ENCODE measurements at places on chromosomes 4 and X.

DNA sequence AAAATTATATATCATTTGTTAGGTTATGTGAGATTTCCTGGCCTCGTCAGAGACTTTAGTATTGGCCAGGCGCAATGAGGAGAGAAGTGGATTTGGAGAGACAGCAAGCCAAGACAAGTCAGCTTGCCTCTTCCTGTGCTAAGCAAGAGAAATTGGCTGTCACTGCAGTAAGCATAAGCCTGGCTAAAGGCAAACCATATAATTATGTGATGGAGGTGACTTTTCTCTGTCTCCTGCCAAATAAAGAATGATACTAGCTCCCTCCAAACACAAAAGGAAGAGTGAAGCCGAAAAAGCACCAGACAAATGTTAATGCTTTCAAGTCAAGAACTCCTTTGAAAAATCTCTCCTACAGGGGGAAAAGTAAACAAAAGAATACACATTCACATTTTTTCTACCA, 2246.0 kb downstream of the ARAP2 start:
- no peaks in the 10 kb centered on the region for H3K27me3 ChIP-seq
- no peak overlapping the region for H3K27ac ChIP-seq
- DNase-seq, result no peak
- H3K36me3 ChIP-seq, result no peaks in the 10 kb centered on the region
- H3K4me3 ChIP-seq, result no peak overlapping the region

DNA sequence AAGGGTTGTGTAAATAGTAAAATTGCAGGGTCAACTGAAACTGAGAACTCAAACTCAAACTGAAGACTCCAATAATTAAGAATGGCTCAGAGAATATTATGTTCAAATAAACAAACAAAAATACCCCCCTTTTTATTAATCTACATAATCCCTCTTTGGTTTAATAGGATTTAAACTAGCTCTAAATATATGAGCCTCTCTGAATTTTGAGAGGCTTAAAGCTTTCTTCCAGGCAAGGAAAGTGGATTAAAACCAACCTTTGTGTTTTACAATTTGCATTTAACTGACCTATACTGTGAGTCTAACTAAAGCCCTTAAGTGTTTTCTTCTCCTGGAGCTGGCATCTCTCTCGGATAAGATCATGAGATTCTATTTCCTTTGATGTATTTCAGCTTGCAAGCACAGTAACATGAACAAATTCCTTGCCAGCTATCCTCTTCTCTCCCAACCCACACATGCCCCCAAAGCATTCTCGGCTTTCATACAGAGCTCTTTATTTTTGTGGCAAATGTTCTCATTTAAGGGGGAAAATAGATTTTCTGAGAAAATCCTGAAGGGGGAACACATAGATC, 1310.8 kb upstream of the AGA start:
- no peaks in the 10 kb centered on the region for H3K4me1 ChIP-seq
- H3K27me3 ChIP-seq, result no peaks in the 10 kb centered on the region
- H3K4me3 ChIP-seq, result no peak overlapping the region
- H3K36me3 ChIP-seq, result no peaks in the 10 kb centered on the region
- H3K27ac ChIP-seq, result no peak overlapping the region
- DNase-seq, result no peak

DNA sequence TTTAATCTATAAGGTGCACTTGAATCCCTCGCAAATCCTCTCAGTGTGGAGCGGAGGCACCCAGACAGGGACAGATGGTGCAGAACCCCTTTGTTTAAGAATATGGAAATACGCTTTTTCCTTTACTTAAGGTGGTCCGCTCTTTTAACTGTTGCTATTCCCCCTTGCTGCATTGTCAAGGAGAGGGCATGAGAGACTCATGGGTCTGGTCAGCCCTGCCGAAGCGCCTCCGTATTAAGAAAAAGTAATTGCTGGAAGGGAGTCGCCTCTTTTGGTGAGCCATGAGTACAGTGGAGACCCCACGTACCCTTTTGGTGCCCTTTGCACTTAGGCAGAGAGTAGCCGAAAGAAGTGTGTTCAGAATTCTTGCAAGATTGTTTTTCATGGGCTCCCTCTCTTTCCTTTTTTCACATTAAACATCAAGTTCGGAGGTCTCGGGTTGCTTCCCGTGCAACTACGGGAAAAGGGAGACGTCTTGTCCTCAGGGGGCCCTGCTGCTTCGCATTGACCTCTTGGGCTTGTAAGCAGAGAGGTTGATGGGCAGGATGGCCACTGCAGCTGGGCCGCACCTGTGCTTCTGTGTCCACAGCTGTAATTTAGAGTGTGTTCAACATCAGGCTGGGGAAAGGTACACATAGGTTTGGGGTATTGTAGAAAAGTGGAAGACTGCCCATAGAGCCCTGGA, 109.6 kb downstream of the SPRY1 start:
- peaks cover 18% of the 10 kb centered on the region for H3K4me1 ChIP-seq
- no peak for DNase-seq

DNA sequence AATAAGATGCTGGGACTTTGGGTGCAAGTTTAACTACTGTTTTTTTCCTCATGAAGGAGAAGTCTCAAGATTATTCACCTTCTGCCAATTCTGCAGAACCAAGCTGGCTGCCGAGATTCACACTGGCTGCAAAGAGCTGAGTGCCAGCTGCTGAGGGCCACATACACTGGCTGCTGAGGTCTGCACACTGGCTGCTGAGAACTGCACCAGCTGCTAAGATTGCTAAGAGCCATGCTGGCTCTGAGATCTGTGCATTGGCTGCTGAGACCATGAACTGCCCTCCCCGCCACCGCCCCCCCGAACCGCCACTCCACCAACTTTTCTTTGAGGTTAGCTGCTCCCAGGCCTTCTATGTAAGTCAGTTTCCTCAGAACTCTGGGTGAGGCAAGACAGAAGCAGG, 330.3 kb downstream of the CBLL2 start:
- no peak overlapping the region for H3K27ac ChIP-seq
- no peaks in the 10 kb centered on the region for H3K27me3 ChIP-seq
- H3K4me3 ChIP-seq, result no peak overlapping the region
- H3K36me3 ChIP-seq, result no peaks in the 10 kb centered on the region
